NCI-H2029 (cell line): ENCODE measurements at places on chromosomes 1 and 21.

- DNase-seq = no peak
Measured at GRCh38 chr1:18058981-18059605, 48.5 kb upstream of the IGSF21 start.

- DNase-seq = no peak
Measured at GRCh38 chr1:65650682-65651081, 142.0 kb upstream of the PDE4B start.

DNA sequence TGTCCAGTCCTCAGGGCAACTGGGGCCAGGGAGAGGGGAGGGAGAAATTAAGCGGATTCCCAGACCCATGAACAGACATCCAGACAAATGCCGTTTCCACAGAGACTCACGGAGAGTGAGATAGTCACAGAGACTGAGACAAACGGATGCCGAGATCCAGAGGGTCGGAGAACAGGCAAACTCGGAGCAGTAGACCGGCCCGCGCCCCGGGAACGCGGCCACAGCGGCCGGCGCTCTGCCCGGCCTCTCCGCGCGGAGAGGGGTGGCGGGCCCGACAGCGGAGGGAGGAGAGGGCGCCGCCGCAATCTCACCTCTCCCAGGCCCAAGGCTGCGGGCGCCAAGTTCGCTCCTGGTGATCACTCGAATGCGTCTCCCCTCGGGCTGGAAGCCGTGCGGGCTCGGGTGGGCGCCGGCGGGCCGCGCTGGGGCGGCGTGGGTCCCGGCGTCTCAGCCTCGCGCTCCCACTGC is 831 bp upstream of the FOXD2 start:
- DNase-seq = peak; percentile 34

DNA sequence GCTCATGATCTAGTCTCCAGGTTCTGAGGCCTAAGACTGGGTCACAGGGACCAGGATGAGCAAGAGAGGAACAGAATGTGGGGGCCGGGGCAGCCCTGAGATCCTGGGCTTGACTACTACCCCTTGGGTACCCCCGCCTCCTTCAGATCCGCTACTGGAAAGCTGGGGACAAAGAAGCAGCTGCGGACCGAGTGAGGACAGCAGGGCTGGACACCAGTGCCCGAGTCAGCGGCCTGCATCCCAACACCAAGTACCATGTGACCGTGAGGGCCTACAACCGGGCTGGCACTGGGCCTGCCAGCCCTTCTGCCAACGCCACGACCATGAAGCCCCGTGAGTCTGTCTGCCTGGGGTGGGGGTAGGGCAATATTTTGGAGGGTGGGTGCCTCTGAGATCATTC is 12.5 kb downstream of the TMEM81 start:
- DNase-seq = no peak

DNA sequence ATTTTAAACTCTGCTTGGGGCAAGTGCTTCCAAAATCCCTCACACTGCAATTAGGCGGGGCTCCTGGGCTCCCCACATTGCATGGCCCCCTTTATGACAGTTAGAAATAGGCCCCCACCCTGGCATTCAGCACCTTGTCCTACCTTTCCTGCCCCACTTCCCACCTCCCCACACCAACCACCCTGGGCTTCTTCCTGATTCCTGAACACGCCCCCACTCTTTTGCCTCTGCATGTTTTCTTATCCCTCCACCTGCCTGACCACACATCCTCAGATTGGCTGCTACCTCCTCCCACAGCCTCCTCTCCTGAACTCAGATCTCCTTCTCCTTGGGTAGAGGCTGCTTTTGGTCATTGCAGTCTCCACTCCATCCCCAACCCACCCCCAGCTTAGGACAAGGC is 1.5 kb downstream of the MOB3C start:
- no peak for DNase-seq

GRCh38 chr21:32463889-32464300 is 51.4 kb downstream of the EVA1C start:
- no peak for DNase-seq

- no peak for DNase-seq
Measured at GRCh38 chr1:34916104-34916503, 13.3 kb downstream of the DLGAP3 start.

GRCh38 chr1:173864179-173864867 is 3.5 kb downstream of the GAS5 start:
- DNase-seq = no peak

DNA sequence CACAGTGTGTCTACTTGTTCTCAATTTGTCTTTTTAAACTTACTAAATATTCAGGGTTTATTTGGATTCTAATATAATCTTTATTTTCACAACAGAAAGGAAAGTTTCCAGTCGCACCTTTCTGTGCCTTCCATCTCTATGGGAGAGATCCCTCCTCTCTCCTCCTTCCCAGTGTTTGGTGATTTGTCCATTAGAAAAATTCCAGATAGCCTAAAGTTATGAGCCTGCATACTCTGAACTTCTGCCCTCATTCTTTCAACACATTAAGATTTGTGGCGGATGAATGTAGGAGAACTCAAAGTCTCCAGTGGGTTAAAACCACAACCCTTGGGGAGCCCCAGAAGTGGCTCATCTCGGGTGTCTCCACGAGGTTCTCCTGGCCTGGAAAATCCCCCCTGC is 3.6 kb downstream of the NHLH2 start:
- DNase-seq = no peak

DNA sequence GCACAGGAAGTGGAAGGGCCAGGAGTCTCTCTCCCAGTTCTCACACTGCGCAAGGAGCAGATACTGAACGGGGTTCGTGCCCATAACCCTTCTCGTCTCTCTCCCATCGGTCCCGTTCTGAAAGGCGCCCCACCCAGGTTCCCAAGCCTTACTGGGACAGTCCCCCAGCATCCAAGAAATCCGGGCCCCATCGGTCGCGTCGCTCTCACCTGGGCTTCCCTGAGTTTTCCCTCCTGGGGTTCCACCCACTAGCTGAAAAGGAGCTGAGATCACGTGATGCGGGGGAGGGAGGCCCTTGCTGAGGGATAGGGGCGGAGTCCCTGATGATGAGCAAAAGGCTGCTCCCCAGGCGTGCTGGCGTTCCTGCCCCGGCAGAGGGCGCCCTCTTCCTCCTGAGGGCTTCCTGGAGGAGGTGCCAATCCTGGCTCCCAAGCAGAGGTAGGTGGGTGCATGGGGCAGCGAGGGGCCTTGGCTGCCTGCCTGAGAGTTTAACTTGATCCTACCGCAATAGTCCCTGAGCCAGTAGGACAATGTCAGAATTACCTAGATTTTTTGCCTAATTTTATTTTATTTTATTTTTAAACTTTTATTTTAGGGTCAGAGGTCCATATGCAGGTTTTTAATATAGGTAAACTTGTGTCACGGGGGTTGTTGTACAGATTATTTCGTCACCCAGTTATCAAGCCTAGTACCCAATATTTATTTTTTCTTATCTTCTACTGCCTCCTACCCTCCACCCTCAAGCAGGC is at the start of gene SPOCD1:
Gene SPOCD1, minus strand, starts transcription at position 271 of the 749 bp plus-strand sequence. CDS start 689 bp downstream, outside the sequence.
- DNase-seq = peak; percentile 87

GRCh38 chr1:34879230-34879629 is 19.7 kb upstream of the SMIM12 start:
- DNase-seq = no peak

DNA sequence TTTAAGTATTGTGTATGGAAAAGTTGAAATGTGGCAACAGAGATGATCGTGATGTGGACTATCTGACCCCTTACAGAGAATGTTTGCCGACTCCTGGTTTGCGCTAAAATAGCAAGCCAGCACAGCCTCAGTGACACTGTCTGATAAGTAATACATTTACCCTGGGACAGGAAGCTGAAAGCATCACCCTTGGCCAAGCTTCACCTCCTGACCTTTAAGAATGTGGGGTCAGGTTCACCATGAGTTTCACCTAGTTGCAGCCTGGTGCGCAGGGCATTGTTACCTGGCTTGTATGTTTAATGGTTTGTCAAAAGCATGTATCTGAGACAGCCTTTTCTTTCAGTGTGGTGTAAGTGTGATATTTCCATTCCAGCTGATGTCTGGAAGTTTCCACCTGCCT is 29.2 kb downstream of the TRAF5 start:
- DNase-seq = no peak

GRCh38 chr1:180215856-180216625 is 14.0 kb upstream of the LHX4 start:
- no peak for DNase-seq

DNA sequence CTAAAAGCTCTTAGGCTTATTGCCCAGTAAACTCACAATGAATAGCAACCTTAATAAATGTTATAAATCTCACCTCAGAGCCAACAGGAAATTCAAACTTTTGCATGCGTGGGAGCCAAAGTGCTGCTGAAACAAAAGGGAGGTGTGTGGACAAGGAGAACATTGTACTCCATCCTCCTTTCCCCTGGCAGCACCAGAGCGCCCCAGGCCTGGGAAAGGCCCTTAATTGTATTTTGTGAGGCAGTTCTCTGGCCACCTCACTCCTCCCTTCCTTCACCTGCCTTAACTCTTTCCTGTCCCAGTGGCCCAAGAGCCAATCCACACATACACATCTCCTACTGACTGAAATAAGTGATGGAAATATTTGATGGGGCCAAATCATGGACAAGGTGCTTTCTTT is 648.5 kb downstream of the LMO4 start:
- no peak for DNase-seq

DNA sequence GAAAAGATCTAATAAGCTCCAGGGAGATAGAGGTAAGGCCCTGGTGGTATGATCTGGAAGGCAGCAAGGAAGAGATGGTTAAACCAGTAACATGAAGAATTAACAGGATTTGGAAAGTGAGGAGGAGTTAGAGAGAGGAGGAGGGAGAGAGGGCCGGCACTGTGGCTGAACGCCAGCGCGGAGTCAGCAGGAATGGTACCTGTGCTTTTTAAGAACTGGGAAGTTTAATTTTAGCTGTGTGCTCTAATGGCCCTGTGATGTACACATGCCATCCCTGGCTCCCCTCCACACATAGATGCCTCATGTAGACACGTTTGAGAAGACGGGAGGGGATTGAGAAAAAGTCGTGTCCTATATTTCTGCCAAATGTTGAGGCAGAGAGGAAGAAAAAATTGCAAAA is 13.8 kb upstream of the AVPR1B start:
- DNase-seq = no peak

DNA sequence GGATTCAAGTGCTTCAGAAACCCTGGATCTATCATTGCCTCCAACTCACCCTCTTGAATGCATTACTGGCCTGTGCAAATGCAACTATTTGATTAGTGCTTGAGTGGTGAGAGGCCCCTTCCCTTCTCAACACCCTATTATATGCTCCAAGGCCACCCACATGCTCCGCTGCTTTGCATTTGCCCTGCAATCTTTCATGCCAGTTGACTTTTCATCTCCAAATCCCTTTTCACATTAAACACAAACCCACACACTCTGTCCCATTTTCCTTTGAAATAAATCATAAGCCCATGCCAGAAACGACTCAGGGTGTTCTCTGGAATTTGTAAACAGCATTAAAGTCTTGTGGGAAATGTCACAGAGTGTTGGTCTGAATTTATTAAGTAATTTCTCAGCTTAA is 78.9 kb upstream of the CTTNBP2NL start:
- DNase-seq = no peak

DNA sequence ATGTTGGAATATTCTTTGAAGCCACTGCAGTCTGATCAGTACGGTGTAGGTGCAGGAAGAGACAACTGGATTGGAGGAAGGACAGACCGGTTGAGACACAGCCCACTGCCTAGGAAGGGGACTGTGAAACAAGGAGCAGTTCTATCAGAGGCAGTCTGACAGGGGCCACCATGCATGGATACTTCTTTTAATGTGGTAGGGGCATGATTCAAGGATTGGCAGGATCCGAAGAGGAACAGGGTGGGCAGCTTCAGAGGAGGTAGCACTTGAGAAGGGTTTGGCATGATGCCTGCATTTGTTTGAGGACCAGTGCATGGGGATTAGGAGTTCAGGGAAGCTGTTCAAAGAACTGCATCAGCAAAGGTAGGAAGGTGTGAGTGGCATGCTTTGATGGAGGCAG is 167.9 kb downstream of the DYRK1A start:
- no peak for DNase-seq

DNA sequence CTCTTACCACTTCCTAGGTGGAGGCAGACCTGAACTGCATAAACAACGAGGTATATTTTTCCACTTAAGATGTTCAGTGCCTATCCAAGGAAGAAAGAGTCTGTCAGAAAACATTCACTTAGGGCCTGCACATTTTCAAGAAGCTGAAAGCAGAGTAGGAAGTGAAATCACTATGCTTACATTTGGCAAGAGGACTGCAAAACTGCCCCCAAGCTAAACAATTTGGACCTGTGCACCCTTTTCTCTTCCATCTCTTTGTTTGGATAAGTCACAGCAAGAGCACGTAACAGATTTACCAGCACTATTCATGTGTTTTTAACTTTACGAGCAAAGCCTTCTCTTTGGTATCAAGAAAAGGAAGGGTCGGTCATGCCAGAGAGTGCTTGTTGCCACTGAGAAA is 13.2 kb upstream of the BEND5 start:
- DNase-seq = no peak

GRCh38 chr1:38834221-38834782 is 25.3 kb downstream of the RRAGC start:
- no peak for DNase-seq

GRCh38 chr1:147635342-147635741 is 35.0 kb downstream of the ACP6 start:
- no peak for DNase-seq
